ENCODE measurements at places on chromosomes 13 and 19.
A peak's percentile ranks its signal among the peaks of the same experiment; 100 is the strongest.

DNA sequence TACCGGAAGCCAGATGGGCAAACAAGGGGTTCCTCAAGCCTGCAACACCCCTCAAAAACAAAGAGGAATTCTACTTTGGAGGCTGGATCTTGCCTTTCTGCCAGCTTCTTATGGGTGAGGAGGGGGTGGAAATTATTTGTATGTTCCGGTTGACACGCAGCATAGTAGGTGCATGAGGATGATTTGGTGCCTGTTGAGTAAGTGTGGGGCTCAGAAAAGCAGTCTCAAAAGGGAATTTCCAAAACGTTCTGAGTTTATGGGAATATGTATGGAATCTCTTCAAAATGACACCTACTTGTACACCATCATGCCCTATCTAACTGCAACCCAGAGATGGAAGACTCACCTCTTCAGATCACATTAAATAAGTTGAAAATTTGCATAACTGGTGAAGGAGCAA is 3.0 kb upstream of the TECR start:
- no peak for DNase-seq

- DNase-seq, result peak; percentile 69
These were observed 1.4 kb upstream of the MEGF8 start for GRCh38 chr19:42323852-42324654.

- DNase-seq, result no peak
These were observed 562.1 kb downstream of the TBC1D4 start for GRCh38 chr13:74919914-74920313.

DNA sequence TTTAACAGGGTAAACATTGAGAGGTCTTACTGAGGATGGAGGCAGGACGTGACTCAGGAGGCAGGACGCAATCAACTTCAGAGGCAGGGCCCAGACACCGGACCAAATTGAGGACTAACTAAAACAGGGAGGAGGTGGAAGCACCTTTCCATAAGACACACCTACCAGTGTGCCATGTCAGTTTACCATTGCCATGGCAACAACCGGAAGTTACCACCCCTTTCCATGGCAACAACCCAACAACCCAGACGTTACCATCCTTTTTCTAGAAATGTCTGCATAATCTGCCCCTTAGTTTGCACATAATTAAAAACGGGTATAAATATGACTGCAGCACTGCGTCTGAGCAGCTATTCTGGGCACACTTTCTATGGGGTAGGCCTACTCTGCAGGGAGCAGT is 53.5 kb upstream of the SOX21 start:
- DNase-seq, result no peak

DNA sequence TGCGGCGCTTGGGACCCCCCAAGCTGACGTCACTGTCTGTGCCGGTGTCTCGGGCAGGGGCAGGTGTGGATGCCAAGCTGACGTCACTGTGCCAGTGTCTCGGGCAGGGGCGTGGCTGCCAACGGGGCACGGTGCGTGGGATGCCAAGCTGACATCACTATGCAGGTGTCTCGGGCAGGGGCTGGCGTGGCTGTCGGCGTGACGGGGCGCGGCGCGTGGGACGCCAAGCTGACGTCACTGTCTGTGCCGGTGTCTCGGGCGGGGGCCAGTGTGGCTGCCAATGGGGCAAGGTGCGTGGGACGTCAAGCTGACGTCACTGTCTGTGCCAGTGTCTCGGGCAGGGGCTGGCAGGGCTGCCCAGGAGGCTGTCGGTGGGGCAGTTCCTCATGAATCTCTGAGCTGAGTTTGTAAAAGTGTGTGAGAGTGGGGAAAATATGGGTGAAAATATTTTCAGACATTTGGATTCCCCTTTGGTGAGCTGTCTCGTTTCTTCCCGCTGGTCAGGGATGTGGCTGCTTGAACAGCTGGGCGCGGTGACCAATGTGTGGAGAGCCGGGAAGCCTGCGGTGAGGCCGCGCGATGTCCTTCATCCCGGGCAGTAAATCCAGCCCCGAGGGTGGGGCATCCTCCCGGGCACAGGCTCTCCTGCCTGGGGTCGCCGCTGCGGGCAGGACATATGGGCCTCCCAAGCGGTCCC is 25.2 kb downstream of the MCF2L start:
- no peak for DNase-seq

GRCh38 chr19:42143341-42144234 is 11.3 kb upstream of the POU2F2 start:
- DNase-seq, result no peak

GRCh38 chr13:71090990-71091389 is 776.0 kb downstream of the DACH1 start:
- no peak for DNase-seq

DNA sequence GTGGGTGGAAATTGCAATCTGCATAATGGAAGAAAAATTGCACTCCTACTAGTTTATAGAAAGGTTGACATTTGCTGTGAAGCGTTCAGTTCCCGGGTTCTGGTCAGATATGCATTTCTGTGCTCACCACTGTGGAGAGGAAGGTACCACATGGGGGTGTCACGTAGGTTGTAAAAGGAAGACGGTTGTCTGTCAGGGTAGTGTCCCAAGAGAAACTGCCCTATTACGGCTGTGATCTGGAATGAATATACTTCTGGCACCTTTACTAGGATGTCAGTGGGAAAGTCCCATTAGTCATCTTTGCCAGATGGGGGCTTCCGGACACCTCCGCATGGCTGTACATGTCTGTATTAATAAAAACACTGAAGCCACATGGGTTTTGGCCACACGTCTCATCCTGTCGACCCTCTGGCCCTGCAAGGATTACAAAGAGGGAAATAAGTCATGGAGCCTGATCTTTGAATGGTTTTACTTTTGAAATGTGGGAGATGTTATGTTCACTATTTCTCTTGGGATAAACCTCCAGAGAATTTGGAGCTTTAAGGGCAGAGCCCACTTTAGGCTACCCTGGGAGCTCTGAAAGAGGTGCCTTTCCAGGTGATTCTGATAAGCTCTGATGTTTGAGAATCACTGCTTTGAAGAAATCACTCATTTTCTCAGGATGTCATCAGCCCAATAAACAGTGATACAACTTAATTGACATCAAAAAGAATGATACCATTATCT is 133.9 kb downstream of the AKAP11 start:
- DNase-seq, result peak; percentile 65
